Gastrocnemius medialis (tissue), 4 donors: ENCODE measurements at places on chromosomes 7 and 10. TPM values are rescaled to one million over a fixed set of nuclear protein-coding genes. Genes with fewer than 3 reads are reported as not detected.

- no peaks in the 10 kb centered on the region for H3K27me3 ChIP-seq
- no peaks in the 10 kb centered on the region for H3K36me3 ChIP-seq
- H3K4me3 ChIP-seq = no peak overlapping the region
- H3K4me1 ChIP-seq = no peaks in the 10 kb centered on the region
- H3K27ac ChIP-seq = no peak overlapping the region
- no peak for DNase-seq
Observed at GRCh38 chr10:12947741-12948140, 53.8 kb downstream of the CCDC3 start.

GARIN1A gene
- 0.13 TPM for total RNA-seq

DNA sequence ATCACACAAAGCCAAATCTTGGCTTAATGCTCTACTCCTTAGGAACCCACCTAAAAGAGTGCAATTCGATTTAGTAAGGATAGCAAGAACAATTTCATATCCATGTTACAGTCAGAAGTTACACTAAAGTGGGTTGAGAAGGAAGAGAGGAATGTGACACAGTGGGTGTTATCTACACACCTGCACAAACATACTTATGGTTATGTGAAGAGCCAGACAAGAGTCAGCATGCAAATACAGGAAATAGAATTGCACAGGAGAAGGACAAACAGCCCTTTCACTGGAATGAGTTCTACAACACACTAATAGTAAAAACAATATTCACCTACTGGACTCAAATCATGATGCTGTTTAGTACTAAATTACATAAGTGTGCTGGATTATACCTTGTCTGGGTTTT, 262.8 kb downstream of the DGKB start:
- no peak overlapping the region for H3K27ac ChIP-seq
- no peaks in the 10 kb centered on the region for H3K27me3 ChIP-seq
- no peak for DNase-seq

RBM20 gene
- total RNA-seq = 9.3 TPM

DNA sequence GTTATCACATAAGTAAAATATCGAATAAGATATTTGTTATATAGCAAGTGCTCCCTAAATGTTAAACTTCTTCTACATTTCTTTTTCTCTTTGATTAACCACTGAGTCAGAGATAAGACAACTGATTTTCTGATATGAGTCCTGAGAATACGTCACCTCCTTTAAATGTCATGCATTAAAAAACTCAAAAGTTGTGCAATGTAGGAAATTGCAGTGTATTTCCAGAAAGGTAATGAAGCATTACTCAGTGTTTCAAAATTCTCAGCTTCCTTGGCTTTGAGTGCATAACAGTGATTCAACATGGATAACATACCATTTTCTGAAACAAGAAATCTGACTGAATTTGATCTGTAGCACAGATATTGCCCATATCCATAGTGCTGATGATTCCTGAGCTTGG, 155.8 kb downstream of the BMPER start:
- DNase-seq = no peak
- no peaks in the 10 kb centered on the region for H3K36me3 ChIP-seq
- no peak overlapping the region for H3K4me3 ChIP-seq

- no peaks in the 10 kb centered on the region for H3K27me3 ChIP-seq
- H3K36me3 ChIP-seq = peaks cover 37% of the 10 kb centered on the region
- no peak overlapping the region for H3K27ac ChIP-seq
Observed at GRCh38 chr10:13649844-13650520, 63.2 kb downstream of the PRPF18 start.

OGDHL gene
- total RNA-seq = 0.13 TPM

SLC26A4 gene
- total RNA-seq = not detected

GRCh38 chr7:150850273-150850672, 2.0 kb upstream of the AOC1 start:
- H3K27ac ChIP-seq = no peak overlapping the region
- no peaks in the 10 kb centered on the region for H3K36me3 ChIP-seq
- H3K27me3 ChIP-seq = no peaks in the 10 kb centered on the region
- DNase-seq = no peak
- H3K4me3 ChIP-seq = no peak overlapping the region

GRCh38 chr10:65701168-65701776, 1224.6 kb upstream of the LRRTM3 start:
- H3K4me1 ChIP-seq = no peaks in the 10 kb centered on the region
- no peaks in the 10 kb centered on the region for H3K36me3 ChIP-seq
- no peaks in the 10 kb centered on the region for H3K27me3 ChIP-seq
- DNase-seq = no peak
- no peak overlapping the region for H3K27ac ChIP-seq

DNA sequence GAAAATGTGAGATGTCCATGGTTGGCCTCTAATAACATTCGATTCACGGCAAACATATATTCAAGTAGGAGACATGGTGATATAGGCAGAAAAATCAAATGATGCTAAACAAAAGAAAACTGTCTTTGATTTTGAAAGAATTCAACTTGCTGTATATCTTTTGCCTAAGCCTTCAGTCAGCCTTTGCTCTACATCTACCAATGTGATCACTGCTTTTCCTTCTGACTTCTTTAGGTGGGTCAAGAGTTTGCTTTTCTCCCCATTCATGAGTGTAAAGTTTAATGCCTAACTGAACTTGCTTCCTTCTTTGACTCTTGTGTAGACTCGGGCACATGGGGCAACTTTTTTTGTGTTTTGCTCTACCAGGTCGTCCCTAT, 417 bp upstream of the HIF1AN start:
- no peak for DNase-seq
- H3K4me1 ChIP-seq = peaks cover 36% of the 10 kb centered on the region
- H3K36me3 ChIP-seq = no peaks in the 10 kb centered on the region
- H3K27me3 ChIP-seq = no peaks in the 10 kb centered on the region

BPGM gene
- 15.3 TPM for total RNA-seq

DNA sequence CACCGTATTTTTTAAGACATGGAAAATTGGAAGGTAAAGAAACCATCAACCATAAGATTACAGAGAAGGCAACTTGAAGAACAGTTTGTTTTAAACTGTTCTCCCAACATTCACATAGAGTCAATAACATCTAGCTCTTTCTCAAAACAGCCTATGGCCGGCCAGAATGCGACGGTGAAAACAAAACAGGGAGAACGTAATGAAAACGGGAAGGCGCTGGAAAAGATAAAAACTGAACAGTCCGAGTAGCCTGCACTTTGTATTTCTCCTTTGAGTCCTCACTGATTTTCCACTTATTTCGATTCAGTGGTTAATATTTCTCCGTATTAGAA, 637 bp downstream of the MICU1 start:
- no peaks in the 10 kb centered on the region for H3K27me3 ChIP-seq
- H3K4me3 ChIP-seq = peak overlapping the region; percentile 97
- no peak for DNase-seq
- peaks cover 18% of the 10 kb centered on the region for H3K4me1 ChIP-seq
- peak overlapping the region; percentile 92 for H3K27ac ChIP-seq

DNA sequence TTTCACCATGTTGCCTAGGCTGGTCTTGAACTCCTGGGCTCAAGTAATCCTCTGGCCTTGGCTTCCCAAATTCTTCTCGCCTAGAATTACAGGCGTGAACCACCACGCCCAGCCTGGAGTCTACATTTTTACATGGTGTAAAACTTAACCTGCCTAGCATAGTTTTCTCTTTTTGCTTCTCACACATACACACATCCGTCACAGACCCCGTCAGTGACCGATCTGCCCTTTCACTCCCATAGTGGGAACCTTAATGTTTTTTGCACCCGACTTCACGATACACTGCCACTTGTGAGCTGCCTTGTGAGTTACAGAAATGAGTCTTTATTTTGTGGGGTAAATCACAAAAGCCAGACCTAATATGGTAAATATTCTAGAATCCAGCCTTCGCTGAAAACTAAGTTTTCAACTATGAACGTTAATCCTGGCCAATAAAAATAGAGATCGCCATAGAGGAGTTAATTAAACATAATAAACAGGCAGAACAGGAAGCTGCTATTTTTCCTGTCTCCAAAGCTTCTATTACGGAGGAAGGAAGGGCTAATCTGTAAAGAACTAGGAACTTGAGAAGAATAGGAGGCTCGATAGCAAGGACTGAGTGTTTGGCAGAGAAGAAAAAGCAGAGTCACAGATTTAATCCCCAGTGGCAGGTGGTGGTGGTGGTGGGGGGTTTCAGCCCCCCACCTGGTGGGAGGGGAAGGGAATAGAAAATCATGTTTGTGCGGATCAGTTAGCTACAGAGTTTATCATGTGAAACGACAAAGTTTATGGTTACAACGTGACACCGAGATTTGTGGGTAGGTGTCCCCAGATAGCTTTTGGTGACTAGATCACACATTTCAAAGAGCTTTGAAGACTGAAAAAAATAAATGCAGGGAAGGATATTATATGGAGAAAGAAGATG, 14.7 kb upstream of the FAM171A1 start:
- peak overlapping the region; percentile 18 for H3K27ac ChIP-seq
- DNase-seq = no peak
- H3K27me3 ChIP-seq = no peaks in the 10 kb centered on the region
- H3K4me1 ChIP-seq = no peaks in the 10 kb centered on the region
- no peaks in the 10 kb centered on the region for H3K36me3 ChIP-seq
- no peak overlapping the region for H3K4me3 ChIP-seq

GRCh38 chr10:14535457-14536130, 204.9 kb upstream of the FRMD4A start:
- no peaks in the 10 kb centered on the region for H3K36me3 ChIP-seq
- H3K27me3 ChIP-seq = no peaks in the 10 kb centered on the region
- no peak overlapping the region for H3K4me3 ChIP-seq
- H3K27ac ChIP-seq = no peak overlapping the region
- no peak for DNase-seq

DNA sequence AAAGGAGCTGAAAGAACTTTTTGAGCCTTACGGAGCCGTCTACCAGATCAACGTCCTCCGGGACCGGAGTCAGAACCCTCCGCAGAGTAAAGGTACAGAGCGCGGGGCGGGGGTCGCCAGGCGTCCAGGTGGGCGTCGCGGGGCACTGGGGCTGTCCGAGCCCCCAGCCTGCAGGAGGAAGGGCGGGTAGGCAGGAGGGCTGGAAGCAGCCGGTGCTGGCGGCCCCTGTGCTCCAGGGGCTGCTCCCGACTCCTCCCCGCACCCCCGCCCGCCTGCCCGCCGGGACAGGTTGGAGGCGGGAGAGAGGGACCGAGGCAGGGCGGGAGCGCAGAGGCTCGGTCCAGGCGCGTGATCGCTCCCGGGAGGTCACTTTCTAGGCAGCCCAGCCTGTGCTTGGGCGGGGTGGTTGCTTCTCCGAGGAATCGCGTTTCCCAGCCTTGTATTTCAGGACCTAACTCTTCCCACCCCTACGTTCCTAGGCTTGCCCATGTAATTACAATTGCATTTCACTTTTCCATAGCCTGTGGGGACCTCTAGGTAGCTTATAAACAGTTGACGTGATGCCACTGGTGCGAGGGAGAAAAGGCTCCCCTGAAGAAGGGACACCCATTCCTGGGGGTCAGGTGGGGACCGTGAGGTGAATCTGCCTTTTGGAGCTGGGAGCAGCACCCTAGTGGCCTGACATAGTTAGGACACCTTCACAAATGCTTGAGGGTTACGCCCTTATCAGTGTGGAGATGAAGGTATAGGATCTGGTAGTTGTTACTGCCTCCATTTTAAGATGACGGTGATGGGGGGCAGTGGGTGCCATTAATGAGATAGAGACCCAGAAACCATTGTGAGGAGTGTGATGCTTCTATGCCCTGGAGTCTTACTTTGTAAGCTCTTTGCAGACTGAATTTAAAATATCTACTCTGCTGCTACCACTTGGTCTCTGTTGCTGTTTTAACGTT, 148.2 kb downstream of the CELF2 start:
- no peaks in the 10 kb centered on the region for H3K27me3 ChIP-seq
- H3K4me1 ChIP-seq = peaks cover 18% of the 10 kb centered on the region
- peak overlapping the region; percentile 71 for H3K27ac ChIP-seq
- DNase-seq = peak; percentile 45

DNA sequence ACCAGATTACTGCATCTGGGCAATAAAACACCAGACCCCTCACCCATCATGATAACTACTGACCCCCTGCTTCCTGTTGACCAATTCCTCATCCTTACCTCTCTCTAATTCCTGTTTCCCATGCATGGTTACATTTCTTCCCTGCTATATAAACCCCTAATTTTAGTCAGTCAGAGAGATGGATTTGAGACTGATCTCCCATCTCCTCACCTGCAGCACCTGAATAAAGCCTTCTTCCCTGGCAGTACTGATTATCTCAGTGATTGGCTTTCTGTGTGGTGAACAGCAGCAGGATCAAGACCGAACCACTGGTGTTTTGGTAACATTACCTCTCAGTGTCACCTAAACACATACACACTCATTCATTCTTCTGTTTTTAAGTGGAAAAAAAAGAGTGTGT, 41.2 kb upstream of the SVIL start:
- no peaks in the 10 kb centered on the region for H3K36me3 ChIP-seq
- no peak overlapping the region for H3K4me3 ChIP-seq
- peaks cover 20% of the 10 kb centered on the region for H3K4me1 ChIP-seq
- no peaks in the 10 kb centered on the region for H3K27me3 ChIP-seq
- H3K27ac ChIP-seq = no peak overlapping the region
